ENCODE measurements at places on chromosomes 16 and 17.

DNA sequence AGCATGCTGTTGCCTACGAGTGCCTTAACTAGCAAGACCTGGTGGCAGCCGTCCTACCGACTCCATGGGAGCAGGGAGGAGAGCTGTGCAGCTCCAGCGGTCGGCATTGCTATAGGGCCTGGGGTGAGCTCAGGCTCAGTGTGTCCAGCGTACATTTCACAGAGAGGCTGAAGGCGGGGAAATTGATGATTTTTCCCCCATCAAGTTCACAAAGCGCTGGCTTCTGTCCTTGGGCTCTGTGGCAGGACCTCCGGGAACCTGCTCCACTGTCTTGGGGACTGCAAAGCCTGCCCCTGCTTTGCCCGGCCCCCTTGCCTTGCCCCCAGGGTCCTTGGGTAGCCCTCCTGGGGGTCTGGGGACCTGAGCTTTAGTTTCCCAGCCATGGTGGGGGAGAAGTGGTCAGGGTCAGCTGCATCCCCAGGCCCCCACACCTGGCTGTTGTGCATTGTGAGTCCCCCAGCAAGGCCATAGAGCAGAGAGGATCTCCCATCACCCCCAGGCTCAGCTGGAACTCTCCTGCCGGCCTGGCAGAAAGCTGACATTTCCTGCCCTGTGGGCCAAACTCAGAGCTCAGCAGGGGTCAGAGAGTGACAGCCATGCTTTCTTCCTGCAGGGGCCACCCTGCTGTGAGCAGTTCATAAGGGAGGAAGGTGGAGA is 3.9 kb upstream of the KCNJ18 start:
- no peak for DNase-seq
- no peak overlapping the region for H3K27ac ChIP-seq
- H3K36me3 ChIP-seq, result no peaks in the 10 kb centered on the region
- H3K4me1 ChIP-seq, result peaks cover 6% of the 10 kb centered on the region

DNA sequence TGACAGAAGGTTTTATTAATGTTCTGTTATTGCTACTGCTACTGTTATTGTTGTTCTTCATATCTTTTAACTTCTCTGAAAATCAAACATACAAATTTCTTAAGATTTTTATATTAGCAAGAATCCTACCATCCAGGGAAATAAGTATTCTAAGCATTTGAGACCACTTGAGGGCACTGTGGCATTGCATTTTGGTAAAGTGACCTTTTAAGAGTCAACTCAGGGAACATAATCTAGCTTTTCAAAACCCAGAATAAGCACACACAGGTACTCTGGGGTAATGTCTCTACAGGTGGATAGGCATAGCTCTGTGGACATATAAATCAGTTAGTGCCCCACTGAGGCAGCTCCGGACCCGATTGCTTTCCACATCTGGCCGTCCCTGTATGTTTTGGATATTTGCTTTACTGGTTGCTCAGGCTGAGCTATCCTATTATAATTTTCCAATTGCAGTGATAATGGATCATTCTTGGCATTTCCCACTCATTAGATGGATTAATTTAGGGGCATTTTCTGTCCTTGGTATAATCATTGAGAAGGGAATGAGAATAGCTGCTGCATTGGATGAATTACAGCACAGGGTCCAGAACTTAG is 1425.1 kb upstream of the CDH8 start:
- H3K4me1 ChIP-seq, result no peaks in the 10 kb centered on the region
- H3K36me3 ChIP-seq, result no peaks in the 10 kb centered on the region
- H3K27ac ChIP-seq, result no peak overlapping the region
- no peaks in the 10 kb centered on the region for H3K27me3 ChIP-seq
- no peak overlapping the region for H3K4me3 ChIP-seq

- no peaks in the 10 kb centered on the region for H3K27me3 ChIP-seq
- peaks cover 44% of the 10 kb centered on the region for H3K36me3 ChIP-seq
- H3K4me3 ChIP-seq, result no peak overlapping the region
- DNase-seq, result no peak
- H3K4me1 ChIP-seq, result peaks cover 56% of the 10 kb centered on the region
Measured at GRCh38 chr16:20871941-20872815, 28.0 kb downstream of the DCUN1D3 start.

DNA sequence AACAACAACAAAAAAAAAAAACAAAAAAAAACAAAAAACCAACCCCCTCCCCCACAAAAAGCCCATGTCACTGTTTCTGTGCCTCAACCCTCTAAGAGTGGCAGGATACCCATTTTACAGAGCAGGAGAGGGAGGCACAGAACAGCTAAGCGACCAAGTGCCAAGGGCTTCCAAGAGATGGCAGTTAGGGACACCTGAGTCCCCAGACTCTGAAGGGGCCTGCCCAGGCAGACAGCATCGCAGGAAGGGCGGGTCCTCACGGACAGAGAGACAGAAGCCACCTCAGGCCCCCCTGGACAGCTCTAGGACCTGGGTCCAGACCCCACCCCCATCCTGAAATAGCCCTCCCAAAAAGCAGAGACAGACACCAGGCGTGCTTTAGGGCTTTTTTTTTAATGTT is 21.6 kb upstream of the CPSF4L start:
- peaks cover 29% of the 10 kb centered on the region for H3K36me3 ChIP-seq
- no peak overlapping the region for H3K4me3 ChIP-seq
- no peak overlapping the region for H3K27ac ChIP-seq
- peaks cover 30% of the 10 kb centered on the region for H3K4me1 ChIP-seq

- H3K4me3 ChIP-seq, result no peak within 1 kb of the TSS
- H3K36me3 ChIP-seq, result peaks cover 12% of the 10 kb centered on the region
- DNase-seq, result no peak
- no peak within 1 kb of the TSS for H3K27ac ChIP-seq
Measured at GRCh38 chr16:67164599-67165061, at the start of gene HSF4. TSS of gene HSF4 (plus strand) at chr16:67164745. CDS start at chr16:67164812, 67 bp downstream.

- DNase-seq, result no peak
- no peaks in the 10 kb centered on the region for H3K36me3 ChIP-seq
- H3K4me1 ChIP-seq, result no peaks in the 10 kb centered on the region
- H3K27ac ChIP-seq, result no peak overlapping the region
- no peaks in the 10 kb centered on the region for H3K27me3 ChIP-seq
Measured at GRCh38 chr17:27368151-27368795, 74.4 kb downstream of the WSB1 start.

DNA sequence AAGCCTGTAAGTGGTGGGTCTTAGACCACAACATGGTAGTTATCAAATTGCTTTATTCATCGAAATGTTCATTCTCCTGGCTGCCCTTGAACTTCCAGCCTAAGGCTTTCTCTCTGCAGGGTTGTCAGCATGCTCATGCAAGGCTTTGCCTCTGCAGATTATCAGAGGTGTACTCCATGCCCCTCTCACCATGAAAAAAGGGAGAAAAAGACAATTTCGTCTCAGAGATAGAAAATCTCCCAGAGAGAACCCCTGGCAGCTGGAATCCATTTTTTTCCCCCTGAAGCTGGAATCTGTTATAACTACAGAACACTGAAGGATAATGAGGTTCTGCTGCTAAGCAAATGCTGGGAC is 33.9 kb upstream of the METTL9 start:
- H3K4me1 ChIP-seq, result no peaks in the 10 kb centered on the region
- no peaks in the 10 kb centered on the region for H3K36me3 ChIP-seq
- DNase-seq, result no peak
- H3K27me3 ChIP-seq, result no peaks in the 10 kb centered on the region
- H3K4me3 ChIP-seq, result no peak overlapping the region

- no peaks in the 10 kb centered on the region for H3K27me3 ChIP-seq
- no peak for DNase-seq
- H3K36me3 ChIP-seq, result no peaks in the 10 kb centered on the region
- H3K4me1 ChIP-seq, result no peaks in the 10 kb centered on the region
- H3K27ac ChIP-seq, result no peak overlapping the region
Measured at GRCh38 chr17:43690624-43691316, 29.0 kb upstream of the MEOX1 start.

- peaks cover 14% of the 10 kb centered on the region for H3K27me3 ChIP-seq
- DNase-seq, result no peak
- no peak overlapping the region for H3K4me3 ChIP-seq
- H3K27ac ChIP-seq, result peak overlapping the region; percentile 21
Measured at GRCh38 chr17:73616873-73617404, 27.3 kb downstream of the SDK2 start.

GRCh38 chr16:75095204-75095621 is 21.4 kb downstream of the LDHD start:
- H3K27me3 ChIP-seq, result no peaks in the 10 kb centered on the region
- H3K4me1 ChIP-seq, result no peaks in the 10 kb centered on the region
- H3K27ac ChIP-seq, result no peak overlapping the region
- DNase-seq, result no peak
- H3K36me3 ChIP-seq, result no peaks in the 10 kb centered on the region
- H3K4me3 ChIP-seq, result no peak overlapping the region
